IPS DF 19.7 (cell line): ENCODE measurements at places on chromosomes 5 and 9.

DNA sequence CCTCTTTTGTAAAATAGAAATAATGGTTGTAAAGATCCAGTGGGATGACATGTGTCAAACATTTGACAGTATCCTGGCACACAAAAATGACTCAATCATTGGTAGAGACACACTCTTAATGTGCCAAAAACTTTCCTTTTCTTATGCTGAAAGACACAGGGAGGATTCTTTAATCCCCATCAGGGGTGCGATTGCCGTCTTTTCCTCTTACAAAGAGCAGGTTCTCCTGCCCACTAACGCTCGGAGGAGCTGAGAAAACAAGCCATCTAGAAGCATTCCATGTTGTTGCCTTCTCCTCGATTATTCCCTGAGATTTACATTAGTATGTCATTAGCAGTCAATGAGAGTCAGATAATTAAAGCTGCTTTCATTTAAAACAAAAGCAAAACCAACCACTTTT, 342.6 kb upstream of the CCNH start:
- DNase-seq = peak; percentile 28

- DNase-seq = no peak
These were observed 16.9 kb downstream of the ADAM19 start for GRCh38 chr5:157558681-157559080.

DNA sequence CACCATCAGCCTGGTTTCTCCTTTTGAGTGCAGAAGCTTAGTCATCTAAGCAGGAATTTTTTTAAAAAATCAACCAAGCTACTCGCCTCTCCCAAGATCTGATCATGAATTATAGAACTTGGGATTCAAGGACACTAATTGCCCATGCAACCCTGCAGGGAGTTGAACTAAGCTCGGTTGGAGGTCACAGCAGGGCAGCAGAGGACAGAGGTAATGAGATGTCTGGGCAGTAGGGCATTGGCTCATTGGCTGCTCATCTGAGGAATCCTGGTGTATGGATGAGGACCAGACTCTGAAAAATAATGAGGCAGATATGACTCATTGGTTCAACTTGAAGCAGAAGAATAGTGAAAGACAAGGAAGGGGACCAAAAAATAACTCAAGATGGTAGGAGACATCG, 111.8 kb upstream of the TLE1 start:
- DNase-seq = no peak

GRCh38 chr9:106111039-106111730, 416.8 kb downstream of the TMEM38B start:
- DNase-seq = no peak

DNA sequence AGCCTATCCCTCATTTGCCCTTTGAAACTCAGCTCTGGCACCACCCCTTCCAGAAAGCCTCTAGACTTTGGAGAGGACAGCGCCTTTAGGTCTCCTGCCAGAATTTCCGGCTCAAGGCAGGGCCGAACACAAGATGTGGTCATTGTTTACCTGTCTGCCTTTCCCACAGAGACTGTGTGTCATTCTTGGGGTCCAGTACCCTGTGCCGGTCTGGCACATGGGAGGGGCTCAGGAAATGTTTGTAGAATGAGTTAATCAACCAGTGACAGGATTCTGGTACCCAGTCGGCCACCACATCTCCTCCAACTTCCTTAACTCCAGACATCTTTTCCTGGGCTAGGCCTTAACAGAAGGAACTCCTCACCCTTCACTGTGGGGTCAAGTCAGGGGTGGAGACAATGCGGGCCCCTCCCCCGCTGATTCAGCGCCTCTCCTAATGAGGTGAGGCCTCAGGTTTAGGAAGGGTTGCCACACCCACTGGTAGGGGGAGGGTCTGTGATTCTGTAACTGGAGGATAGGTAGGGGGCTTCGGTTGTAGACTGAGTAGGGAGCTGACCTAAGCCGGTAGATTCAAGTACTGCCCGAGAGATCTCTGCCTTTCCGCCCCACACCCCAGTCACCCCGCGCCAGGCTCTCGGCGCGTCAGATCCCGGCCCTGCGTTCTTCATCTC, 29.3 kb downstream of the PCDH1 start:
- DNase-seq = peak; percentile 85

- DNase-seq = no peak
These were observed 204.8 kb downstream of the GAPVD1 start for GRCh38 chr9:125466411-125466810.

DNA sequence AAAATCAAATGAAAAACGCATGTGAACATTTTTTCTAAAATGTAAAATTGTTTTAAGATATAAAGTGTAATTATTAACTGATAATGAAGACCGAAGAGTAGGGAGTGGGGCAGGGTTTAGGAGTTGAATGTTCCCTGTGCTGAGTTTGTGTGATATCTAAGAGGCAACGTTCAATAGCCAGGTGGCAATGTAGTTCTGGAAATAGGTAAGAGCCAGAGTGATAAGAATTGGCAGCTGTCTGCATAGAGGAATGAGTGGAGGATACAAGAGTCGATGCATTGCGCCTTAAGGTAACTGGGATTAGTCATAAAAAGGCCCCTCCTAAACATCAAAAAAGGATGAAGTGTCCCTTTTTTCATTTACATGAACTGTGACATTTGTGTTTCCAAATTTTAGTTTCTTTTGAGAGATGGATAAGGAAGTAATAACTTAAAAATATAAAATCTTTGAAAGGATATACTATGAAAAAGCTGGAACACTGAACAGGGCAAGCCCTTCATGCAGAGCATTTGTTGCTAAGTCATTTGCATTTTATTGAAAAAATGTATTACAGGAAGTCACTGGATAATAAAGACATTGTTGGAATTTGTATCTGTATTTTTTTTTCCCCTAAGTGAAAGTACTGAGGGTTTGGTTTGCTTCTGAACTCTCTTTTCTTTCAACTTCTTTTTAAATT, 659.3 kb downstream of the ACTL7B start:
- DNase-seq = no peak
